Ovary (tissue), 10 donors: ENCODE measurements at places on chromosomes 2 and 18.

DNA sequence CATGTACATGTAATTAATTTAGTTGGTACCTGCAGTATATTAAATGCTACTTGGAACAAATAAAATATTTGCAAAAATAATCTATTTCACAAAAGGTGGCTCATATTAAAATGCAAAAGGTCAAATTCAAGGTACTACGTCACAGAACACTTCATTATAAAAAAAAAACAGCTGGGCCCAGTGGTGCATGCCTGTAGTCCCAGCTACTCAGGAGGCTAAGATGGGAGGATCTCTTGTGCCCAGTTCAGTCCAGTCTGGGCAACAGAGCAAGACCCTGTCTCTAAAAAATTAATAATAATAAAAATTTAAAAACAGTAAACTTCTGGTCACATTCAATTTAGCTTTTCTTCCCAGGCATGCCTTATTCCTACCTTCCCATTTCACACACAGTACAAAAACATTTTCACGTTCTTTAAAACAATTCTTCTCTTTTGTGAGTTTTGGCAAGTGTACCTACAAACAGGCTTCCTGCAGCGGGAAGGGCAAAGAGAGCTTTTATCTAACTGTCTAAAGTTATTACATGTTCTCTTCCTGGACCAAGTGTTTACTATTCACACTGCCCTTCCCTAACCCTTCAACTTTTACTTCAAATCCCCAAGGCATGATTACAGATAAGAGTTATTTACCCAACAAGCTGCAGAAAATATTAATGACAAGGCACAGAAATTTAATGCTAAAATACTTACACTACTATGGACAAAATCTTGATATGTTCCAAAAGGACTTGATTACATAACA is 10.7 kb downstream of the BAZ2B start:
- DNase-seq = no peak

DNA sequence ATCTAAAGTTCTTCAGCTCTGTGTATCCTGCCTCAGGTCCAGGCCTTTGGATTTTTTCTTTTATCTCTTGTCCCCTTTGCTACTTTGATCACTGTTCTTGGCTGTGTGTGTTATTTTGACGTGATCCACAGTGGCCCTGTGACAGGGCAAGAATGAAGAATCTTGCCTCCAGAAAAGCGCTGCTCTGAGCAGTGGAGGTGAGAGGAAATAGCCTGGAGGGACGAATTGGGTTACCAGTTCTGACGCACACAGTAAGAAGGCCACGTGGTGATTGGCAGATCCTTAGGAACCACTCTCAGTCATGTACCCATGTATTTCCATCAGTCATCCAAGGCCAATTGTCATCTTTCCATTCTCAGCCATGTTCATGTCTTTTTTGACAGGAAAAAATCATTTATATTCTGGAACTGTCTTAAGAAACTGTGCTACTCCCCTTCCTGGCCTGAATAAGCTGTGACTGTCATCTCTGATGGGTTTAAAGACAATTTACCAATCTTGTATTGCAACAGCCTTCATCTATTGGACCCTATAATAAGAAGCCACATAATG is 47.6 kb downstream of the MAPK4 start:
- DNase-seq = no peak

- peak; percentile 61 for DNase-seq
These were observed 10.4 kb upstream of the KCNE4 start for GRCh38 chr2:223041527-223042109.

DNA sequence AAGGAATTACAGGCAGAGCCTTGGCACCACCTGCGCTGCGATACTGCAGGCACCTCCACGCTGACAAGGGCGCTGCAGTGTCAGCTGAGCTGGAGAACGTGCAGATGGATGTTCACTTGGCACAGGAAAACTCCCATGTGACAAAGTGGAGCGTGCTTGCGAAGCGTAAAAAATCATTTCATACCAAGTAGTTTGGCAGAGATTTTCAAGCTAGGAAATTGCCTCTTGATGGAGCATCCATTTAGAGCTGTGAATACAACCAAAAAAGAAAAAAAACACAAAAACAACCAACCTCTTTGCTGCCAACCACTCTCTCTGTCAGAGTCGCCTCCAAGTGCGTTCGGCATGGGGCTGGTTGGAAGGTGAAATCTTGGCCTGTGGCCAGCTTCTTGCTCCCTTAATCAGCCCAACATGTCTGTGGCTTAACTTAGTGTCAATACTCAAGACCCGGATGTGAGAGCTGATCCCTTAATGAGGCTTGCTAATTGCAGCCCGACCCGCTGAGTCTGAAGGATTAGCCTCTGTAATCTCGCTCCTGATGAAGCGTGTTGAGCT is 38.1 kb downstream of the ACOXL start:
- DNase-seq = no peak

DNA sequence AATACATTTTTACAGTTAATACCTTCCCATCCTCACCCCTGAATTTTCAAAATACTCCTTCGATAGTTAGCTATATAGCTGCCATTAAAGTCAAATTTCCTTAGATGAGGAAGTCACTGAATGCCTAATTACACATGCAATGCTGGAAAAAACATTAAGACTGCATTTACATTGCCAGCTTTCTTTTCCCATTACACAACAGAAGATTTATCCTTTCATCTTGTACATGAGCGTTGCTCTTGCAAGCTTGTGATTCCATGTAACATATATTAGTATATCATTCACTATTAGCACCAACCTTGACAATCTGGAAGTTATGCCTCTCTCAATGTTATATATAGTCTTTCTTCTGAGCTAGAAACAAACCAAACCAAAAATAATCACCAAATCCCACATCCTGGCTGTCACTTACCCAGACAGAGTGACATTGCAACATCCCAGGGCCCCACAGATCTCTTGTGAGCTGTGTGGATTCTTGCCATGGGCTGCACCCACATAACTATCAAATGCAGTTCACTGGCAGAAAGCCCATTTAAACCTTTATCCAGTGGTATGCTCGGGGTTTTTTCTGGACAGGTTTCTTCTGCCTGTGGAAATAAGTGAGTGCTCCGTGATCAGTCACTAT is 79.2 kb upstream of the PAPOLG start:
- no peak for DNase-seq

GRCh38 chr2:232586943-232587505 is 36.5 kb downstream of the EIF4E2 start:
- DNase-seq = no peak

- no peak for DNase-seq
These were observed 261.9 kb upstream of the FSHR start for GRCh38 chr2:49416252-49416651.

- DNase-seq = no peak
These were observed 759.6 kb upstream of the NRXN1 start for GRCh38 chr2:51791496-51791895.

DNA sequence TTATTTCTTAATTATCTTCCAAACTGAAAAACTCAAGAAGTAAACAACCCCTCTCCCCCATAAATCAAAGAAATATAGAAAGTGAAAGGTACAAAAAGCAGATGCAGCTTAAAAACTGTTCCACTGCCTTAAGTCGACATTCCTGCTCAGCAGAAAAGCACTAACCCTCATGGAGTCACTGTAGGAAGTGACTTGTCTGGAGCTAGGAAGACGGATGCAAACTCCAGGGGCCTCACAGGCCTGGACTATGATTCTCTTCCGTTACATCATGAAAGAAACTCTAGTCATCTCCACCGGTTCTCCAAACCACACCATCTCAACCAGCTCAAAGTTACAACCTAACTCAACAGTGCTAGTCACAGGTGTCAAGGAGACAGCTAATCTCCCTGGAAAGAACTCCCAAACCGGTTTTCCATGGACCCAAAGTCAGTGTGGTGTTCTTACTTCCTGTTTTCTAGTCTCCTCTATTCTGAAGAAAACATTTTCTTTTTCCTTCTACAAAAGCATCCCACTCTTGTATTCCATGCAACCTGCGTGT is 128.4 kb downstream of the PIEZO2 start:
- DNase-seq = no peak

DNA sequence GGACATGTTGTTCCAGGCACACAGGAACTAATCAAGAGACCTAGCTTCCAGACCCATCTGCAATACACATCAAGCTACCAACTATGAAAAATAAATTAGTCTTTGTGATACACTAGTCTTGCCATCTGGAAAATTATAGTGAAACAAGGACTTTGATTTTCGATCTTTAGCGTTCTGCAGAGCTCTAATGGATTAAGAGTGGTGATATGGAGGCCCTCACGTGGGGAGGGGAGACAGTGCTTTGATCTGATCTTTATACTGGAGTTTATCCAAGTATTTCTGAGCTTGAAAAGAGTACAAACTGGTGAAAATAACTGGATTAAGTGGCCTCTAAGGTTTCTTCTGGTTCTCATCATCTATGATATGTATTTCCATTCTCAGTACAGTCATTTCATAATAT is 273.4 kb upstream of the CDH7 start:
- DNase-seq = no peak

DNA sequence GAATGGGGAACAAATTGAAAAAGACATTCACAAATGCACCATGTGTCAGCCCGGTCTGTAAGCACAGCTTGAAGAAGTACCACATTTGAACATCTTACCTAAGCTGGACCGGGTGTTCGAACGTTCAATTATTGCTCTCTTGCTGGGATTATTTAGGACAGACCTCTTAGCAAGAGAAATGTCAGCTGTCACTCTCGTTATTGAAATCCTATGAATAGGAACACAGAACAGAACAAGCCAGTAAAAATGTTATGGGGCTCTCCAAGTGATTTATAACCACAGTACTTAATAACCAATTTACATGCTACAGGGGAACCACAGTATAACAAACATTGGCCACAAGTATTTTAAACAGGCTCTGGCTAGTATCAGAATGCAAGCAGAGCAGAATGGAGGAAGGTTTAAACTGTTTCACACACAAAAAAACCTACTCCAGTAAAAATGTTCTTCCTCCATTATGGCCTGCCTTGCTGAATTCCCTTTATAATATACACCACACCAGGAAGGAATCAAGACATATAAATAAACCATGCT is 32.5 kb upstream of the ARL5A start:
- DNase-seq = no peak

DNA sequence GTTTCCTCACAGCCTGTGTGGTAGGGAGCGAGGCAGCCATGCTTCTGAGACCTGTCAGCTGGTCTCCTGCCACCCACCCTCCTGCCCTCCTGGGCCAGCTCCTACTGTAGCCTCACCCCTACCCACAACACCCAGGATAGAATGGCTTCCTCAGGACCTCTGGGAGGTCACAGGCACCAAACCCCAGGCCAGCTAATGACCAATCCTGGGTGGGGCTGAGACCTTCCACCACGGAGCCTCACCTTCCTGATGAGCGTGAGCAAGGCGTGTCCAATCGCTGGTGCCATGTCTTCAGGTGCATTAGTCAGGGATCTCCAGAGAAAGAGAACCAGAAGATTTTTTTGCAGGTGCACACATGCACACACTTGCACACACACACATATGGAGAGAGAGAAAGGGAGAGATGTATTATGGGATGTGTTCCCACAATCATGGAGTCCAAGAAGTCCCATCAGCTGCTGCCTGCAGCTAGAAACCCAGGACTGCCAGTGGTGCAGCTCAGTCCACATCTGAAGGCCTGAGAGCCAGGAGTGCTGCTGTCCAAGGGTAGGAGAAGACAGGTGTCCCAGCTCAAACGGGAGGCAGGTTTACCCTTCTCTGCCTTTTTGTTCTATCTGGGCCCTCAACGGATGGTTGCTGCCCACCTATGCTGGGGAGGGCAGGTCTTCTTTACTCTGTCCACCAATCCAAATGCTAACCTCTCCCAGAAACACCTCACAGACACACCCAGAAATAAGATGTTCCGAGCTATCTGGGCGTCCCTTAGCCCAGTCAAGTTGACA is 70.4 kb upstream of the HDAC4 start:
- DNase-seq = no peak

GRCh38 chr2:34912084-34912483 is 1313.0 kb upstream of the FAM98A start:
- no peak for DNase-seq

DNA sequence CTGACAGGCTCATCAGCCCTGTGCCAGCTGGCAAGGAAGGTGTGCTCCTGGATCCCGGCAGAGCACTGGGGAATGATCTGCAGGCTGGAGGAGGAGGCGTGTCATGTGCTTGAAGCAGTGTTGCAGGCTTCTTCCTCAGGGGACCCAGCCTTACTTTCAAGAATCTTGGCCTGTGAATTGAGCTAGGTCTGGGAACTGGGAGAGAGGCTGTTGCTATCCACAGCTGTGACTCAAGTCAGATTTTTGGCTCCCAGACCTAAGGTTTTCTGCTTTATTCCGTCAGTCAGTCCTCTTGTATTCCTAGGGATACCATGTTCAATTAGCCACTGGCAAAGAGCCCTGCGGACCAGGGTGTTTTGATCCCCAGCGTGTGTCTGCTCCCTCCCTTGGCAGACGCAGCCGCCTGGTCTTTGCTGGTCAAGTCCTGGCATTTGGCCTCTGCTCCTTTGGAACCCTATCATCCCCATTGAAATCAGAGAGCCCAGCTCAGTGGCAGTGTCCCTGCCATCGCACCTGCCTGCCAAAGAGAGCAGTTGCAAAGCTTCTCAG is 32.4 kb downstream of the ASB1 start:
- DNase-seq = no peak

DNA sequence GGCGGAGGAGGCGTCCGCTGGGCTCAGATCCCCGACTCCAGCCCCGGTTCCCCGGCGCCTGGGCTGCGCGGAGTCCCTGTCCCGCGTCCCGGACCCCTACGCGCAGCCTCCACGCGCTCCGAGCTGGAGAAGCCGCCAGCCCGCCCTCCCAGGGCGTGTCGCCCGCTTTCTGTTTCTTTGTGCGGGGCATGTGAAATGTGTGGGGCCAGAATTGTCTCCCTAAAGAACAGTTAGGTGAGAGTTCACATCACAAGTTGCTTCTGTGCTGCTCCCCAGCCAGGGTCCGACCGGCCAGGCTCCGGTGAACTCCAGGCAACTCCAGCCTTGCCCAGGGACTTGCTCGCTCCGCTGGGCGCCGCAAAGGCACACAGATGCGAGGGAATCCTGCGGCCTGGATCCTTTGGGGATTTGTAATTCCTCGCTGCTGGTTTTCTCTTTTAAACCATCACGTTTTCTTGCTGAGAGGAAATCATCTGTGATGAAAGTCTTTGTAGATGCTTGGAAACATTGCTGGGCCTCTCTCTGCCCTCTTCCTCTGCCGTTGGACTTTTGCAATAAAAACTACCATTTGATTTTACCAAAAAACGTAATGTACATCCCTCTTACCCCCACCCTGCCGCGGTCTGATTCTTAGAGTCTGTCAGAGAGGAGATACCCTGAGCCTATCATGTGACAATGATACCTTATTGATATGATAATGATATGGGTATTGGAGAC is 631 bp downstream of the GYPC start:
- peak; percentile 47 for DNase-seq

DNA sequence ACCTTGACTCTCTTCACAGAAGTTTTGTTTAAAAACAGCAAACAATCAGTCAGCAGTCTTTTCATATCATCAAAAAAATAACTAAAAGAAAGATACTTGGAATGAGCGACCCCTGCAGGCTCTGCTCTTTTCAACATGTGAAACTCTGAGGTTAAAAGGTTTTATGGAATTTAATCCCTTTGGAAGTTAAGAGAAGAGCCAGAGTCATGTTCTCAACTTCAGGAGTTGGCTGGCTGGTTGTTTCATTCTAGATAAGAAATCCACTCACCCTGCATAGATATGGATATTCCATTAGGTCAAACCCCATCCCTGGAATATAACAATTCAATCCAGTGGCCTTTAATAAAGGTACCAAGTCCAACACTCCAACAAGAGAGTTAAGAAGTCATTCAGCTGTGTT is 115.6 kb upstream of the RMDN2 start:
- peak; percentile 33 for DNase-seq
